ENCODE measurements at places on chromosomes 2 and 18.

DNA sequence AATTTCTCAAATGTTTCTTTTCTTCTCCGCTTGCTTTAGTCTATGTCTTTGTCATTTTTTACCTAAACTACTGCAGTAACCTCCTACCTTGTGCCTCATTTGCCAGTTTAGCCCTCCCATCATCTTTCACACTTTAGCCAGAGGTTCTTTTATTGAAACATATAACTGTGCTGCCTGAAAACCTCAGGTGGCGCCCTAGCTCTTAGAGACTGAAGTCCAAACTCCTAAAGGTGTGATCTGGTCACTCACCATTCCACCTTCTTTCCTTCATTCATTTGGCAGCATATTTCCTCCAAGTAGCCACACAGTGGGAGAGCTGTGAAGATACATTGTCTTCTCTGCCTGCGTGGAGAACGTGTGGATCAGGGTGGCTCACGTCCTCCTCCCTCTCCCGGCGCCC is 98.2 kb upstream of the MAPRE2 start:
- DNase-seq: no peak

DNA sequence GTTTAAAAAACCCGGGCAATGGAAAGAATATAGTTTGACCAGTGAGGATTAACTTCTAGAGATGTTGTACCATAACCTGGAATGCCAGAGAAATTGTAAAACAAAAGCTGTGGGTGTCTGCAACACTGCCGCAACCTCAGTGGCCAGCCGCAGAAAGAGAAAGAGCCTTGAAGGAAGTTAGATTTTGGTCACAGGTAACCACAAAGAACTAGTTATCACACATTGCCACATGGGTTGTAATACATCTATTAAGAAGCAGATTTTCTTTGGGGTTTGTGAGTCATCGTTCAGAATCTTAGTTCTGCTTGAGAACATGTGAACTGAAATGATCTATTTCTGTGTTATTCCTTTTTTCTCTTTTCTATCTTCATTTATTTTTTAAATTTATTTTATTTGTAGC is 222.9 kb upstream of the AGAP1 start:
- no peak for DNase-seq

DNA sequence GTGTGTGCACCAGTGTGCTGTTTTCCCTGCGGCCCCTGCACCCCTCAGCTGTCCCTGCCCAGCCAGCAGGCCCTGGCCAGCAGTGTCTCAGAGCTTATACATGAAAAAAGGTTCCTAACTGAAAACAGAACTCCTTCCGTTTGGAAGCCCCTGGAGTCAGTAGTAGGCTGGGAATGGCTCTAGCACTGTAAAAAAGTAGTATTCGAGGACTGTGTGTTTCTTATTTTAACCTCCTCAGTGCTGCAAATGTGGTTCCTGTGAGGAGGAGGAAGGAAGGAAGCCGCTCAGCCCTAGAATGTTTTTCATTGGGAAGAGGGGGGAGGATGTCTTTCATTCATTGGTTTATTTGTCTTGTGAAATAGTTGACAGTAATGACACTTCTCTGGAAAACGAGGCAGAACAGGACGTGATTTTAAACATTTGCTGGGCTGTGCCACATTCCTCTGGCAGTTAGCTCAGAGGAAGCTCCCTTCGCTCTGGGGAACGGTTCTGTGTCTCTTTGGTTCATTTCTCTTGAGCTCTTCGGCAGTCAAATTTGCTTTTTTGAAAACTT is 103.5 kb downstream of the SPTBN1 start:
- DNase-seq: peak; percentile 59

GRCh38 chr2:217993817-217994463 is 8.9 kb downstream of the TNS1 start:
- peak; percentile 56 for DNase-seq

- no peak for DNase-seq
These were observed 7.1 kb downstream of the CABLES1 start for GRCh38 chr18:23142251-23142929.

- peak; percentile 48 for DNase-seq
These were observed 673 bp downstream of the CENPO start for GRCh38 chr2:24793761-24794435.

- no peak for DNase-seq
These were observed 35.6 kb downstream of the RAD51AP2 start for GRCh38 chr2:17482651-17483050.

DNA sequence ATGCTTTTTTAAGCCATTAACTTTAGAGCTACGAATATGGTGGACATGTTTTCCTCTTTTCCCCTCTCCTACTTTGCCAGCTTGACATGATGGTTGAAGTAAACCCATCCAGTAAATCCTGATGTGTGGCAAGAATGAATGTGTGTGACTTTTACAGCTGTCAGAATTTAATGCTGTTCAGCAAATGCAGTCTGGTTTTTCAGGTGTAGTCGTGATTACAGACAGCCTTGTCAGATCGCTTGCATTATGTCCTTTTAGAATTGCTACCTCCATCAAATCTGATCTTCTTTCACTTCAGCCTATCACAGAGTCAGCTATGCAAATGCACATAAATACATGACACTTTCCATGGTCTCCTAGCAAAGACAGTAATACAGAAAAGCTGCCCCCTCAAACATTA is 278.5 kb downstream of the FBXO15 start:
- no peak for DNase-seq

DNA sequence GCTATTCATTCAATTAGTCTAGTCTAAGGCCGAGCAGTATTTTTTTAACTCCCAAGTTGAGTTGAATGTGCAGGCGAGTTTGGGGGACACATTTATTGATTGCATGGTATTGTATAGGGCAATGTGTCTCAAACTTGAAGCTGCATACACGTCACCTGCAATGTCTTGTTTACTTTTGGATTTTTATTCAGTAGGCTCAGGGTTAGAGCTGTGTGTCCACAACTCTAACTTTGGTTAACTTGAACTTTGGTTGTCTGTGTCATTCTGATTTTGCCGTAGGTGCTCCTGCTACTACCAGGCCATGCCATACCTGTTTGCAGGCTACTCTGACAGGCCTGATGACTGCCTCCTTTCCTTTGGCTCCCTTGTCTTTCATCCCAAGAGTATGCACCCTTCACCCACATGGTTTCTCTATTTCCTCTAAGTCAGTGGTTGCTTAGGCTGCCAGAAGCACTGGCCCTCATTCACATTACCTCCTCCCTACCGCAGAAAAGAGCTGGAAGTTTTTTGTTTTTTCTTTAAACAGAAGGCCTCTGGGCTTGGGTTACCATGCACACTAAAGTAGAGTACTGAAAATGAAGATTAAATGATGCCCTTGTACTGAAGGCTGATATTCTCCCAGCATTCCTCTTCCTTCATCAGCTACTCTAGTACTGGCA is 219.4 kb upstream of the SPOPL start:
- no peak for DNase-seq

DNA sequence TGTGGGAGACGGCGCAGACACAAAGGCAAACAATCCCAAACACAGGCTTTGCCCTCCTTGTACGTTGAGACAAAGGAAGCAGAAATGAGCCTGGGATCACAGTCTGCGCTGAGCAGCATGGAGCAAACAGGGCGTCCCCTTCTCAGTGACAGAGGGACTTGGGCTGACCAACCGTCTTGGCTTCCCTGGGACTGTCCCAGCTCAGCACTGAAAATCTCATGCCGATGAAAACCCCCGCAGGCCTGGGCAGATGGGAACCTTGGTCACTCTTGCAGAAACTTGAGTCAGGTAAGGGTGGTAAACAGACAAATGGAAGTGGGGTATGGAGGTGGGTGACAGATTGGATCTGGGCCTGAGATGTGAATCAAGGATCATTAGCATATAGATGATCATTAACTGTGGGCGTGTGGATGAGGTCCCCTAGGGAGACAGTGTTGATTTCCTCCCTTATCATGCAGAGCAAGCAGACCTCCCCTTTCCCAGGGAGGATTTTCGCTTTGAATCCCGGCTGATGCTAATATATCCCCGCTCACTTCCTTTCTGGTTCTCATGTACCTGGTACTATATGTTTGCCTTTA is 19.1 kb upstream of the SH3BP4 start:
- no peak for DNase-seq

DNA sequence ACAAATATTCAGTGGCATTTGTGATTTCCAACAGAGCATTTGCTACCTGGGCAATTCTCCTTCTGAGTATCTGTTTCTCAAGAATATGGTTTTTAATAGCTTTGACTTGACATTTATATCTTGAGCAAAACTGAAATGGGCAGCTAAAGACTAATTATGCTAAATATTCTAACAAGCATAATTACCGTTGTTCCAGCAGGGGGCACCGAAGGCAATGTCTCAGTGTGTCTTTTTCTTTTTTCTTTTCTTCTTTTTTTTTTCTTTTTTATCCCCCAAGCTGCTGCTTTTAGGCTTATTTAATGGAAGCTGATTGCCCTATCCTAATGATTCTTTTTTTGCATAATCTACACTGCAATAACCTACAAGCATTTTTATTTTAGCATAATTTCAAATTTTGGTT is 138.9 kb upstream of the NABP1 start:
- peak; percentile 62 for DNase-seq

- DNase-seq: no peak
These were observed 1023.4 kb upstream of the LRRTM1 start for GRCh38 chr2:81327911-81328310.
